Fibroblast of lung (primary cell): ENCODE measurements at places on chromosomes 1 and 21.
A peak's percentile ranks its signal among the peaks of the same experiment; 100 is the strongest.

DNA sequence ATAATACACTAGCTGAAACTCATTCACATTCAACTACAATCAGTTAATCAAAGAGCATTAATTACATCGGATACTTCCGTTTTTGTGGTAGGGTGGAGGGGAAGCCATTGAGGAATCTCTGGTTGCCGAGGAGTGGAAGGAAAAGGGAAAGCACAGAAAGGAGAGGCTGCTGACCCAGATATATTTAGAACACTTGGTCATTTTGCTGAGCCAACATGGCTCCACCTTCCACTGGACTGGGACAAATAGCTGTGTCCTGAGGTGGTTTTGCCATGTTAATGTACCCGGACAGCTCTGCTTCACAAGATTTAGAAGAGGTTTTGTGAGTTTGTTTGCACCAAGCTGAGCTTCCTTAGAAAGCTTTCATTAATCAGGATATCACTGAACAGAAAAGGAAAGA, 26.2 kb downstream of the ASTN1 start:
- DNase-seq = no peak

DNA sequence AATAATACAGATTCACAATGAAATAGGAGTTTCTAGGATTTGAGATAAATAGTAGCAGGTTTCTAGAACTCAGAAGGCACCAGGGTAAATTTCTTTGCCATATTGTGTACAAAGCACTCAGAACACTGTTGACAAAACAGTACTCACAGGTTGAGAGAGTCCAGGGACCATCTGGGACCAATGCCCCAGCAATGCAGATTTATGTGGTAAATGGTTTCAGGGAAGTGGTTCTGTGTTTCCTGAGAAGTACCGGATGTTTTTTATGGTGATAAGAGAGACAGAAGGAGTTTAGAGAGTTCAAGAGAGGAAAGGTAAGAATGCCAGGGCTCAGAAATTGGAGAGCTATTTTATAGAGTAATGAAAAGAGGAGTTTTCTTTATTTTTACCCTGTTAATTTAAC, 29.6 kb upstream of the DIPK1A start:
- no peak for DNase-seq

DNA sequence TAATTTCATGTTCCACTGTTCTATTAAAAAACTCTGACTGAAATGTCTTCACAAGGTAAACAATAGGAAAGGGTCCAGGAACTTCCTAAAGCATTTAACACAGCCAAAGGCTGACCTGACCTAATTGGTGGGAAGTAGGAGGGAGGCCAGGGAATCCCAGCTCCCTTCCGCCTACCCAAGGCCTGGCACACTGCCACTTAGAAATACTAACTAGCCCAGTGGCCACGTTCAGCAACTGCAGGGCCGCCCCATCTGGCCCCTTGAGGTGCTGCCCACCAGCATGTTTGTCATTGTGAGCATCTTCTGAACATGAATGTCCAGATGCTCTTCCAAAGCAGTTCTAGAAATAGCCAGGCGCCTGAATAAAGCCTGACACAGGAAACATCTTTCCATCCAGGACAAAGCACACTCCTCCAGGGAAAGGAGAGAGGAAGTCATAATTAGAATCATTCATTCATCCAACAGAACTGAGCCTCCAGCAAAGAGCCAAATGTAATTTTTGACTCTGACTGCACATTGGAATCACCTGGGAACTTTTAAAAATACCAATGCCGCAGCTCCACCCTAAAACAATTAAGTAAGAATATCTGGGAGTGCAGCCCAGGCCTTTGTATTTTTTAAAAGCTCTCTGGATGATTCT, 44.6 kb upstream of the BCL9 start:
- DNase-seq = peak; percentile 48

DNA sequence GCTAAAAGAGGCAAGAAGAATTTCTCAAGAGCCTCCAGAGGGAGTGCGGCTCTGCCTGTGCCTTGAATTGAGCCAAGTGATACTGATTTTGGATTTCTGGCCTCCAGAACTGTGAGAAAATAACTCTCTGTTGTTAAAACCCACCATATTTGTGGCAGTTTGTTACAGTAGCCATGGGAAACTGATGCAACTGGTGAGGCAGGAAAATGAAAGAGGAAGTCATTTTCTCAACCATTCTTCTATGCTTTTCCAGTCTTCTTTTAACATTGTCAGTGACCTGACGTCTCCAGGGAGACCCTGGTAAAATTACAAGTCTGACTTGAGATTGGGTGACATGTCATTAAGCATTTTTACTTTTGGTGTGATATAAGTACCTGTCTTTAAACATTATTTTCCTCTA, 5.8 kb downstream of the OR6P1 start:
- DNase-seq = no peak

DNA sequence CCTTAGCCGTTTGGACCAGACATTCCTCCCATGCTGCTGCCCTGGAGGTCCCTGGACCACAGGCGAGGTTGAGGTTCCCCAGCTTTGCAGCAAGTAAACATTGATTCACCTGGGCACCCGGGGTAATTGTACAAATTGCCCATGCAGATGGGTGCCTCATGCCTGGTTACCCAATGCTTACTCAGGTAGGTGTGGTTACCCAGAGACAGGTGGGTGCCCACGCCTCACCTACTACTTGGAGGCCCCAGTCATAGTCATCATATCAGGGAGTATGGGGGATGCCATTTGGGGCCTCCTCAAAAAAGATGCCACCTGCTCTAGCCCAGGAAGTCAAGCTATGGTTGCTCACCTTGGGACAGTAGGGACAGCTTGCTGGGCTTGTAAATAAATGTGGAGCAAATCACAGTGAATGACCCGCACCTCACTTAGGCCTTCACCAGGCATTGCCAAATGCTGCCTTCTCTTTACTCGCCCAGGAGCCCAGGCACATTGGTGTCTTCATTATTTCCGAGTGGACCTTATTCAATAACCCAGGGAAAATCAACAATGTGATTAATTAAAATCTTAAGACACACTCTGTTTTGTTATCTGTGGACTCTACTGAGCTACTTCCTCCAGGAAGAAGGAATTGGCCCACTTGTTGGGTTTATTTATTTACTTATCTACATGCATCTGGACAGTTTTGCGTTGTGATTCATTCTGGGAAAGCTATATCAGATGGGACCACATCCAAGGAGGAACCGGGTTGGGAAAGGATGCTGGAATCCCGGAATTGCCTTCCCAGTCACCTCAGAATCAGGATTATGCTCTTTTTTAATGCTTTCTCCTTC, 35.6 kb upstream of the GRHL3 start:
- DNase-seq = peak; percentile 87

DNA sequence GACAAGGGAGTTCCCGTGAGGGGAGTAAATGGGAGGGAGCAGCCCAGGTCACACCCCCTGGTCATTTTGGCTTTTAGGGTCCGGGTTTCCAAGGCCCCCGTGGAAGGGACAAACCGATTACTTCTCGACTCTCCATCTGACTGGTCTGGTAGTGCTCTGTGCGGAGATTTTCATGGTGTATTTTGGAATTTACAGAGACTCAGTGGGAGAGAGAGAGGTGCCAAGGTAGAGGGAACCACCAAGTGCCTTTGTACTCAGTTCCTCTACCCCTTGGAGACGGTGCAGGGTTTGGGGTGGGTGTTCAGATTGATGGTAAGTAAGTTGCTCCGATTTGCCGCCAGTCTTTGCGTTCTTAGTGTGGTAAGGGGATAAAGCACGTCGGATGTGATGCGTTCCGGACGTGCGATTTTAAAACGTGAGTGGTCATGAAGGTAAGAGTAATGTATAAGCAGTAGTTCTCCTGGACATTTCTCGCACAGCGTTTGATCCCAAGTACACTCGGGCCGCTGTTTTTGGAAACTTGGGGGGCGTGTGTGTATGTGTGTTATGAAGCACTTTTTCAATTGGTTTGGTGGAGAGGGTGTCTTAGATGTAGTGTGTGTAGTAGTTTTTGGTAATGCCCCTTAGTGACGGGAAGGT, 682 bp downstream of the SUCO start:
- DNase-seq = peak; percentile 50

GRCh38 chr1:66366634-66367033, 167.3 kb upstream of the SGIP1 start:
- no peak for DNase-seq

GRCh38 chr1:241660424-241660972, 8.4 kb downstream of the WDR64 start:
- DNase-seq = no peak

DNA sequence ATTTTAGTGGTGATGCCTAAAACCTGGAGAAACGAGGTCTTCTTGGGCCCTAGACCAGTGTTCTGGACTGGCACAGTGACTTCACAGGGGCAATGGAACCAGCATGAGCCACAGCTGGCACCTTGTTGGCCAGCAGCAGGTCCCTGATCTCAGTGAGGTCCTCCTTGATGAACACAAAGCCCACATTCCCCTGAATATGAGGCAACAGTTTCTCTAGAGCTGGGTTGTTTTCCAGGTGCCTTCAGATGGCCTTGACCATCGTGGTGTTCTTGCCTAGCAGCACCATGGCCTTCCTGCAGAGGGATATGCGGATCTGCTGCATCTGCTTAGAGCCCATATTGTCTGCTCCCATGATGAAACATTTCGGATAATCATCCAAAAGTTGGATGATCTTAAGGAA, 44.9 kb upstream of the RAB3GAP2 start:
- DNase-seq = no peak

DNA sequence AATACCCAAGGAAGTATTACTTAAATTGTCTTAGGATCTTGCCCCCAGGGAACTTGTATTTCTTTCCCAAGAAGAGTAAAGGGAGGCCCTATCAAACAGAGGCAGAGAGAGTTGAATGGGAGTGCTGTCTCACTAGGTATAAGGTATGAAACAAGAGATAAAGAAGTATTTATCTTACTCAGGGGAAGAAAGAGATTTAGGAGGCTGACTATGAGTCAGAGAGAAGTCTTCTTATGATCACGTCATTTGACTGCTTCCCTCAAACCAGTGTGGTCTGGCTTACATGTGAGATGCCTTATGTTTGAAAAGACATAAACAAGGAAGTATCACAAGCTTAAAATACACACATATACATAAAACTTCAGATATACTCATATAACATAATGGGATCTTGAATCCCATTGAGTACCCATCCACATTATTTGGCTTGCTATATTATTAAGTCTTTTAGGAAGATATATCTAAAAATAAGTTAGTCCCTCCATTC, 29.6 kb downstream of the DUSP10 start:
- DNase-seq = peak; percentile 87

GRCh38 chr1:111569913-111570312, 49.7 kb upstream of the RAP1A start:
- DNase-seq = no peak

DNA sequence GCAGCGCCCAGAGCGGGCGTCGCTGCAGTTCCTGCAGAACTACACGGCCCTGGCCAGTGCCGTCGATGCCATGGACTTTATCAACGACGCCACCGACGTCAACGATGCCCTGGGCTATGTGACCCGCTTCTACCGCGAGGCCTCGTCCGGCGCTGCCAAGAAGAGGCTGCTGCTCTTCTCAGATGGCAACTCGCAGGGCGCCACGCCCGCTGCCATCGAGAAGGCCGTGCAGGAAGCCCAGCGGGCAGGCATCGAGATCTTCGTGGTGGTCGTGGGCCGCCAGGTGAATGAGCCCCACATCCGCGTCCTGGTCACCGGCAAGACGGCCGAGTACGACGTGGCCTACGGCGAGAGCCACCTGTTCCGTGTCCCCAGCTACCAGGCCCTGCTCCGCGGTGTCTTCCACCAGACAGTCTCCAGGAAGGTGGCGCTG, 22.0 kb downstream of the COL6A1 start:
- DNase-seq = no peak

DNA sequence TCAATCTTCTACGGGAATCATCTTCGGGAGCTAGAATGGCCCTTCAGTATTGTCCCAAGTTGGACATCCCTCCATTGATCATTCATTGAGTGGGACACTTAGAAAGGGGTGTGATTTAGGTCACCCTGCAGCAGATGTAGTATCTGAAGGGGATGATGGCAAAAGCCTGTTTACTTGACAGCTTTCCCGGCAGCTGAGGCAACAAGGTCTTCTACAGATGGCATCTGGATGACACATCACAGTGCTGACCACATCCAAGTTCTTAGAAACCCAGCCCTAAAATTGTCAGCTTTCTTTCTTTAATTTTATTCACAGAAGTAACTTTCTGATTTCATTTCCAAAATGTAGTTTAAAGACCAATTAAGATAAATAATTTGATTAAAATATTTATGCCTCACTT, 150.3 kb downstream of the AMY1C start:
- DNase-seq = no peak

DNA sequence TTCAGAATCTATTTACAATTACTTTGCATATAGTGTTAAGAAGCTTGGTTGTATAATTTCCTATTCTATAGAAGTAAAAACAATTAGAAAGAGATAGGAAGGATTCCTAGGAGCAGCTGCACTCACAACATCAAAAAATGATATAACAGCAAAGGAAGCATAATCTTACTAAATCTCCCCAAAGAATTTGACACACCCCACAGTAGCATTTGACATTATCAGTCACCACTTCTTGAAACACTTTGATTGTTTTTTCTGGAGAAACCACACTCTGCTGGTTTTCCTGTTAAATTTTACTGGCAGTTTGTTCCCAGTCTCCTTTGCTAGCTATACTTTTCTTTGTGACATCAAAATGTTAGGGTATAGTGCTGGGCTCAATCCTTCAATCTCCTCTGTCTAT, 100.8 kb upstream of the KIAA1614 start:
- no peak for DNase-seq

- peak; percentile 97 for DNase-seq
Observed at GRCh38 chr1:112700290-112701226, 6.4 kb downstream of the RHOC start.

GRCh38 chr21:33951276-33952178, 35.9 kb upstream of the ATP5PO start:
- DNase-seq = peak; percentile 43

- peak; percentile 64 for DNase-seq
Observed at GRCh38 chr1:207866471-207867135, 44.3 kb downstream of the CD34 start.

GRCh38 chr21:27678511-27678910, 711.6 kb upstream of the ADAMTS5 start:
- no peak for DNase-seq

GRCh38 chr1:75310067-75310466, 175.9 kb downstream of the LHX8 start:
- DNase-seq = peak; percentile 80

GRCh38 chr1:115829023-115829674, 11.8 kb downstream of the NHLH2 start:
- DNase-seq = peak; percentile 79

GRCh38 chr1:47875036-47875435, 122.1 kb downstream of the TRABD2B start:
- no peak for DNase-seq

- DNase-seq = peak; percentile 6
Observed at GRCh38 chr21:17730782-17731181, 88.4 kb downstream of the C21orf91 start.

- DNase-seq = no peak
Observed at GRCh38 chr21:45347048-45347711, 57.8 kb upstream of the COL18A1 start.

DNA sequence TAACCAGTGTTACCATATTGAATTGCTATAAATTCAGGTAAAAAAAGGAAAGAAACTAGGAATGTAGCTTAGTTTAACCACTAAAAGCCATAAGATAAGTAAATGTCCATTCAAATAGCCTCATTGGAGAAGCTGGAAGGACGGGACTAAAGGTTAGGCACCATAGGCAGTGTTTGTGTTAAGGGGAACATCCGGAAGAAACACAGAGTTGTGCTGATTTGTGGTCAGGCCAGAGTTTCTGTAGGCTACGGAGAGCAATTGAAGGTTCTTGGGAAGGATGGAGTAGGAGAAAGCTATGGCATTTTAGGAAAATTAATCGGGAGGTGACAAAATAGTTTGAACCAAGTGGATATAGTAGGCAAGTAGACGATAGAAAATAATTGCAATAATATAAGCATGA, 1.3 kb upstream of the KCNJ10 start:
- DNase-seq = no peak

GRCh38 chr1:202658769-202659168, 51.5 kb downstream of the SYT2 start:
- no peak for DNase-seq

GRCh38 chr1:24535021-24535424, 20.9 kb upstream of the NCMAP start:
- no peak for DNase-seq
